ENCODE measurements at places on chromosomes 2 and 18.

GRCh38 chr18:57077005-57077765, 69.7 kb upstream of the BOD1L2 start:
- DNase-seq, result no peak

DNA sequence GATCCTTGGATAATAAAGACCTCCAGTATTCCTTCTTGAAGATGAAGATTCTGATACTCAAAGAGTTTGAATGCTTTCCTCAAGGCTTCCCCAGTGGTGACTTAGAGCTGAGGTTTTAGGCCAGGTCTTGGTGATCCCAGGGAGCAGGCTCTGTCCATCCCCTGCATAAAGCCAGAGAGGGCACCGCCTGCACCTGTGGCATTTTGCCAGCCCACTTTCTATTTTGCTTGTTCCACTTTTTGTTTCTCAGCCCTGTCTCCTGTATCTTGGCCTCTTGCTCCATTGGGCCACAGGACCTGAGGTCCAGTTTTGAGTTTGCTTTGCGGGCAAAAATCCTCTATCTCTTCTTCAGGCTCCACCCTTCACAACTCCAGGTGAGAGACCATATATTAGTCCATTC, 6.7 kb upstream of the SCYGR1 start:
- DNase-seq, result no peak

- DNase-seq, result no peak
Measured at GRCh38 chr2:206086716-206087350, 859 bp upstream of the INO80D start.

- no peak for DNase-seq
Measured at GRCh38 chr2:71567625-71568024, 114.3 kb downstream of the DYSF start.

GRCh38 chr2:16406496-16407289, 258.9 kb downstream of the CYRIA start:
- DNase-seq, result no peak

- no peak for DNase-seq
Measured at GRCh38 chr2:214484239-214484638, 73.4 kb downstream of the VWC2L start.

DNA sequence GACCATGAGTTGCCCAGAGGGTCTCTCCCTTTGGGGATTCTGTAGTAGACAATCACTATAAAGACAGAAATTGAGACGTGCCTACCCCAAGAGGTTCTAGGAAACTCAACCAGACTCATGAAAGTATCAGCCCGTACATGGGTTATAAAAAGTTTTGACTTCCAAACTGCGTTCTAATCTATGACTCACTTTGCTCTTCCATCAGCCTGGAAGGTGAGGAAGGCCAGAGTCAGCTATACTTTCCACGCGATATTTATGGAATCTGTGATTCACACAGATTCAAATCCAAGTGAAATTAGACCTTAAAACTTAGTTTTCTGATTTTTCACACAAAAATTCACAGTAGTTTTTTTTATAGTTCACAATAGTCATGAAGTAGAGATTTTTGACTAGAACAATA, 7.7 kb upstream of the LYPD1 start:
- no peak for DNase-seq

- DNase-seq, result no peak
Measured at GRCh38 chr2:98158305-98158704, 71.3 kb downstream of the VWA3B start.

DNA sequence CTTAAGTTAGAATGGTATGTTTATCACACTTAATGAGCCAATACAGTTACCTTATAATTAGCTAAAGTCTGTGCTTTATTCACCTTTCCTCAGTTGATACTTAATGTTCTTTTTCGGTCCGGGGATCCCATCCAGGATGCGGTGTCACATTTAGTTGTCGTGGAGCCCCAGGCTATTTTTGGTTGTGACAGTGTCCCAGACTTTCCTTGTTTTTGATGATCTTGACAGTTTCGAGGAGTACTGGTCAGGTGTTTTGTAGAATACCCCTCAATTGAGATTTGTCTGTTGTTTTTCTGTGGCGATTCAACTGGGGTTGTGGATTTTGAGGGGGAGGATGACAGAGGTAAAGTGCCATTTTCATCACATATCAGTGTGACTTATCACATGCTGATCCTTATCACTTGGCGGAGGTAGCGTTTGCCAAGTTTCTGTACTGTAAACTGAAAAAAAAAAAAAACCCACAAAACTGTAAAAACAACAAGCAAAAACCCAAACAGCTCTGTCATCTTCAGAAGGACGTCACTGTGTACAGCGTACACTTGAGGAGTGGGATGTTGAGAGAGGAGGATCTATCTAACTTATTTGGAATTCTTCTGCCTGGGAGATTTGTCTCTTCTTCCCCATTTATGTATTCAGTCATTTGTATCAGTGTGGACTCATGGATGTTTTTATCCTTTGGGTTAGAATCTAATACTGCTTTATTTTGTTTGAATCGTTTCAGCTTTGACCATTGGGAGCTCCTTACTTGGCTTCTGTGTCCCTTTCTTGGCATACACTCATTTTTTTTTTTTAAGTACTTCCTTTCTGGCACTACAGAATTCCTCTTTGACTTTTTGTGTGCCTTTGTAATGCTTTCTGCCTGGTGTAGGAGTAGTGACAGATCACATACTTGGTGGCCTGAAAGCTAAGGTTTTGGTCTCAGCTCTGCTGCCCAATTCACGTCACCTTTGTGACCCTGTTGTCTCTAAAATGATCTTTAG, 68.1 kb downstream of the FMNL2 start:
- no peak for DNase-seq

- no peak for DNase-seq
Measured at GRCh38 chr2:168884975-168885374, 5.3 kb downstream of the SPC25 start.

GRCh38 chr2:85502720-85503119, 36.2 kb upstream of the MAT2A start:
- DNase-seq, result no peak

- no peak for DNase-seq
Measured at GRCh38 chr2:226529556-226529955, 270.1 kb downstream of the IRS1 start.

GRCh38 chr2:217906798-217907197, 96.0 kb downstream of the TNS1 start:
- DNase-seq, result no peak

- no peak for DNase-seq
Measured at GRCh38 chr2:158478816-158479215, 22.1 kb downstream of the PKP4 start.

DNA sequence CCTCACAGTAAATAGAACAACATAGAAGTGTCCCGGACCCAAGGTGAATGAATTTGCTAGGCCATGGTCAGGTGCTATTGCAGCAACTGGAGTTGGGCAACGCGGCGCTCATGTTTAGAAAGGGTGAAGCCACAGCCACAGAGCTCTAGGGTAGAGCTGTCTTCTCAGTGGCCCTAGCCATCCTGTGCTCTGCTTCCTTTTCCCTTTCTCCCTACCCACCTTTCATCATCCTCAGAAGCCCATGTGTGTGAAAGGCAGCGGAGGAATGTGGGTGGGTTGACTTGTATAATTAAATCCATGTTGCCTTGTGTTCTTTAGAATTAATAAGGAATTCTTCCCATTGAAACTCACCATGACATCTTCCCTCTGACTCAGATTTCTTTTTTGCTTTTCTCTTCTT, 336.7 kb downstream of the OSR1 start:
- no peak for DNase-seq

- DNase-seq, result peak; percentile 49
Measured at GRCh38 chr2:230942920-230943896, 18.2 kb upstream of the GPR55 start.

DNA sequence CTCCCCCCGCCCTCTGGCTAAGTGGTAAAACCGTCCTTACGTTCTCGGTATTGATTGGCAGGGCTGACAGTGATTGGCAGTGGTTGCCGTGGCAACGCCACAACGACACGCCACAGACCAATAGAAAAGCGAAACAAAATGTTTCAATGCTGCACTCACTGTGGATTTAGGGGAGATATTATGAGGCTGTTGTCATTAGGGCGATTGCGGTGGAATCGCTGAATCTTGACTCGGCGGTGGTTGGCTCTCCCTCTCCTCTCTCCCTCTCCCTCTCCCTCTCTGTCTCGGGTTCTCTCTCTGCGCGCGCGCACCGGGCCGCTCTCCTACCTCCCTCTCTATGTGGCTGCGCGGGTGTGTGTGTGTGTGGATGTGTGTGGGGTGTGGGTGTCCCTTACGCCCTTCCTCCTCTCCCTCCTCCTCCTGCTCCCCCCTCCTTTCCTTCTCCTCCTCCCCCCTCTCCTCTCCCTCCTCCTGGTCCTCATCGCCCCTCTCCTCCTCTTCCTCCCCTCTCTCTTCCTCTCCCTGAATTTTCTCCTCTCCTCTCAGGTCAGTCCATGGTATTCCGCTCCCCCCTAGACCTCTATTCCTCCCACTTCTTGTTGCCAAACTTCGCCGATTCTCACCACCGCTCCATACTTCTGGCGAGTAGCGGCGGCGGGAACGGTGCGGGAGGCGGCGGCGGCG, at the start of gene SIX3:
SIX3 (plus strand) TSS at position 152 of the 684 bp plus-strand sequence; CDS start at position 555, 403 bp downstream.
- no peak for DNase-seq

DNA sequence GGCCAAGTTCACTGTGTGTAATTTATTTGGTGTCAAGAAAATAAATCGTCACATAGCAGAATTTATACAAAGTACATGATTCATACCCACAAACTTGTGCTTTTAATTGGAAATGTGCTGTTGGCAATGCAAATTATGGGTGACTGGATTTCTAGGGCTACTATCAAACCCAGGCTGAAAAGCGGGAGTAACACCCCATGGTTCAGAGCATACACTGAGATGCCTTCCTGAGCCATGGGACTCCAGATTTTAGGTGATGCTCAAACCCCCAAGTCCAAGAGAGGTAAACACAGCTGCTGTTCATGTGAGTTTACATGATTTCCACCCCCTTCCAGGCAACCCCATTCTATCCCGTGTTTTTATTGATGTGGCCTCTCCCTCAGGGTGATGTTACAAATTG, 565.9 kb upstream of the ID2 start:
- DNase-seq, result no peak

DNA sequence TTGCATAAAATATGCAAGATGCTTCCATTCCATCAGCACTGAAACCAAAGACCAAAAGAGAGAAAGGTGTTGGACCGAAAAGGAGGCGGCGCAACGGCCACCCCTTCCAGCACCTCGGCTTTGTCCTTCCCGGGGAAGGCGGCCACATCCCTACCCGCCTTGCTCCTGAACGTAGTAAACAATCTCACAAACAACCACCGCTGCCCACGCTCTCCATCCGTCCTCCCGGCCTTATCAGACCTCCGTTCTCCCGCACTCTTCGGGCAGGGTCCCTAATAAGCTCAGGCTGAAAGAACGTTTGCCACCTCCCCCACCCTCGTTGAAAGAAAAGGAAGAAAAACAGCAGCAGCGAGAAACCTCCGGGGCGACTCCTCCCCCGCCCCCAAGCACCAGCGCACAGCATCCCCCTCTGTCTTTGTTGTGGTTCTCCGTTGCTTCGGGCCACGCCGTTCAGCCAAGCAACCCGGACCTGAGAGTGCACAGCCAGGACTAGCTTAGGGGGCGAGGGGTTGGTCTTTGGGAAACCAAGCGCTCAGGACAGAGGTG, 4.4 kb downstream of the EVX2 start:
- DNase-seq, result no peak

- DNase-seq, result no peak
Measured at GRCh38 chr2:24815171-24815570, 21.9 kb downstream of the CENPO start.

DNA sequence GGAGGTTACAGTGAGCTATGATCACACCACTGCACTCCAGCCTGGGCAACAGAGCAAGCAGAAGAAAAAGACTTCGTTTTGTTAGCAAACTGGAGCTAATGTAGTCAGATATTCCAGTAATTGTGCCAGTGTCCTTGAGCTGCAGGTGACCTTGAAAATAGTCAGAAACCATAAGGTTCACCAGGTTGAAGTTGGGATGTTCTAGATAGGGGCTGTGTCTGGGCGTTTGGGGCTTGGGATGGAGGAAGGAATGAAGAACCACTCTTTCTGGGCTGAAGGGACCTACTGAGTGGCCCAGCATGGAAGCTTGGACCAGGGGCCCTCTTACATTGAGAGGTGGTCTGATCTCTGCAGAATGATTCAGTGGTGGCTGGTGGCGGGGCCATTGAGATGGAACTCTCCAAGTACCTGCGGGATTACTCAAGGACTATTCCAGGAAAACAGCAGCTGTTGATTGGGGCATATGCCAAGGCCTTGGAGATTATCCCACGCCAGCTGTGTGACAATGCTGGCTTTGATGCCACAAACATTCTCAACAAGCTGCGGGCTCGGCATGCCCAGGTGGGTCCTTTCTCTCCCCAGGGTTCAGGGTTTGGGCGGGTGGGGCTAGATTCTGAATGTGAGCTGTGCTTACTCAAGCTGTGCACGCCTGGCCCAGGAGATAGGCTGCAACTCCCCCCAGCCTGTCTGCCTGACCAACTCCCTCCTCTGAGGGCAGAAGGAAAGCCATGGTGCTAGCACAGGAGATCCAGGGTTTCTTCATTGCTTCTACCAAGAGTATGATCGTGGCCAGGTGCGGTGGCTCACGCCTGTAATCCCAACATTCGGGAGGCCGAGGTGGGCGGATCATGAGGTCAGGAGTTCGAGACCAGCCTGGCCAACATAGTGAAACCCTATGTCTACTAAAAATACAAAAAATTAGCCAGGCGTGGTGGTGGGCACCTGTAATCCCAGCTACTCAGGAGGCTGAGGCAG, 17.1 kb downstream of the CCT7 start:
- no peak for DNase-seq

DNA sequence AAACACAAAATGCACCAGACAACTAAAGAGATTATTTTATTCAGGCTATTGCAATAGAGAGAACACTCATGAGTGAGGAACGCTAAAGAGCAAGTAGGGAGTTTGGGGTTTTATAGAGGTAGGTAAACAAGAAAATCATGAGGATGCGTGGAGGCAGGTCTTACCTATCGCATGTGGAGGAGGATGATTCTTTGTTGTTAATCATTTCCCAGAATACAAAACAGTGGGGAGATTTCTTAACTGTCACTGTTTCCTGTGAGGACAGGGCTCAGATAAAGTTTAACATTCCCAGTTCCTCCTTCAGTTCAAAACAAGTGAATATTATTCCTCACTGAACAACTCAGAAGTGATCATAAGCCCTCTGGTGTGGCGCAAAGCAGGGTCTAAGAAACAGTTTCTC, 156.1 kb upstream of the MGAT5 start:
- DNase-seq, result no peak

GRCh38 chr18:41881285-41881684, 73.7 kb upstream of the PIK3C3 start:
- DNase-seq, result no peak

- DNase-seq, result no peak
Measured at GRCh38 chr2:216469661-216470060, 29.0 kb upstream of the RPL37A start.

GRCh38 chr2:65420712-65421431, 11.5 kb downstream of the SPRED2 start:
- DNase-seq, result no peak

GRCh38 chr18:26488417-26489009, 59.8 kb downstream of the KCTD1 start:
- DNase-seq, result no peak

DNA sequence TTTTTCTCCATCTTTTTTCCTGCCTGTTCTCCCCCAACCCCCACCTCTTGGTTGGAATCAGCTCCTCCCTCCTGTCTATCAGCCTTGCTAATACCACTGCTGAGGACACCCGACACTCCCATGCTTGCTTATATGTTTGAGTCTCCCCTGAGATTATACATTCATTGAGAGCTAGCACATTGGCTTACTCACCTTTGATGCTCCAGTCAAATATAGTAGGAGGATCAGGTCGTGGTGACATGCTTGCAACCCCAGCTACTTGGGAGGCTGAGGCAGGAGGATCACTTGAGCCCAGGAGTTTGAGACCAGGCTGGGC, 91.5 kb upstream of the CCBE1 start:
- DNase-seq, result no peak
